ENCODE measurements at places on chromosomes 12 and 14. TPM values are rescaled to one million over a fixed set of nuclear protein-coding genes. Genes with fewer than 3 reads are reported as not detected.

GRCh38 chr14:72450473-72451044, 443.3 kb downstream of the DPF3 start:
- no peak for DNase-seq

DNA sequence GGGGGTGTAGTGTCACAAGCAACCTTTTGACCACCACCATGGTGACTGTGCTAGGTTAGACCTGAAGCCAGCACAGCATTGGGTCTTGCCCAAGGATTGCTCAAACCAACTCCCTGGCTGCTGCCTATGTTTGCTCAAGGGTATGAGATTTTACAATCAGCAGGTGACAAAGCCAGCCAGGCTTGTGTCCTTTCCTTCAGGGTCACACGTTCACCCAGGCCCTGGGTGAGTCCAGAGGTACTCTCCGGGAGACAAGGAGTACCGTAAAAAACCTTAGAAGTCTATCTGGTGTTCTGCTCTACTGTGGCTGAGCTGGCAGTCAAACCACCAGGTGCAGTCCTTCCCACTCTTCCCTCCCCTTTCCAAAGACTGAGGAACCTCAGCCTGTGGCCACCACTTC, 238.9 kb upstream of the MIS18BP1 start:
- no peak for DNase-seq

The DHRS4L2 gene
- total RNA-seq = 10.1 TPM

The PLEK2 gene
- 12.4 TPM for total RNA-seq

The NOP9 gene
- total RNA-seq = 23.7 TPM
